Ecto neural progenitor cell (in vitro differentiated cells): ENCODE measurements at places on chromosomes 5 and 9.
A peak's percentile ranks its signal among the peaks of the same experiment; 100 is the strongest.

DNA sequence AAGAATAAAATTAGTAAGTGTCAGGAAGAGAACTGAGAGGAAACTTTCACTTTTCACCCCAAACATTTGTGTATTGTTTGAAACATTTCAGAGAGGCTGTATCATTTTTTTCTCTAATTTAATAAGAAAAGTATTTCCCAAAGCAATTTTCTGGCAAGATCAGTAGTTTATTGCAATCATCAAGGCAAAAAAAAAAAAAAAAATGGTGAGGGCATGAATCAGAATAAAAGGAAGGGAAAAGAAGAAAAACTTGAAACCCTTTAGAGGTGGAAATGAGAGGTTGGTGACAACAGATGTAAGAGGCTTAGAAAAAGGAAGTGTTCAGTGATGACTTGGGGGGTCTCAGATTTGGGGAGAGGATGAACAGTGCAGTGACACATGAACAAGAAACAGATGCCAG is 13.3 kb downstream of the SHC3 start:
- no peak for DNase-seq

DNA sequence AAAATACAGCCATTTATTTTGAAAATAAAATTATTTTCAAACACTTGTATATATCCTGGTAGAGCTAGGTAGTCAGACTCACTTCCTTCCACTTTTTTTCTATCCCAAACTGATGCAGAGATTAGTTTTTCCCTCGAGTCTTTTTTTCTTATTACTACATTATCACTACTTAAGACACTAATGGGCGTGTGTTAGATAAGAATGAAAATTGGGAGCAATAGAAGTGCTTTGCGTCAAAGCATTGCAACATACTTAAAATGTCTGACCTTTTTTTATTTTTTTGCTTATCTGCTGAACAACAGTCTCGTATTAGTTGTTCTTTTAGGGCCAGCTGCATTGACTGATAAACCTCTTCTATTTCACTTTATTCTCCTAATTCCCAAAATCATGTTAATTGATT is 1278.7 kb downstream of the CDH12 start:
- no peak for DNase-seq

GRCh38 chr5:169988206-169988605 is 7.9 kb upstream of the INSYN2B start:
- DNase-seq, result no peak

- DNase-seq, result no peak
These were observed 51.9 kb downstream of the SLC25A46 start for GRCh38 chr5:110790673-110791072.

GRCh38 chr5:161720460-161720859 is 34.9 kb downstream of the GABRA6 start:
- no peak for DNase-seq

GRCh38 chr5:75235711-75236110 is 967 bp downstream of the ANKRD31 start:
- no peak for DNase-seq

GRCh38 chr5:78399116-78399515 is 38.7 kb downstream of the SCAMP1 start:
- DNase-seq, result no peak

- DNase-seq, result no peak
These were observed 28.7 kb upstream of the ECM2 start for GRCh38 chr9:92564504-92564903.

- DNase-seq, result no peak
These were observed 29.8 kb downstream of the VAV2 start for GRCh38 chr9:133962341-133962740.

DNA sequence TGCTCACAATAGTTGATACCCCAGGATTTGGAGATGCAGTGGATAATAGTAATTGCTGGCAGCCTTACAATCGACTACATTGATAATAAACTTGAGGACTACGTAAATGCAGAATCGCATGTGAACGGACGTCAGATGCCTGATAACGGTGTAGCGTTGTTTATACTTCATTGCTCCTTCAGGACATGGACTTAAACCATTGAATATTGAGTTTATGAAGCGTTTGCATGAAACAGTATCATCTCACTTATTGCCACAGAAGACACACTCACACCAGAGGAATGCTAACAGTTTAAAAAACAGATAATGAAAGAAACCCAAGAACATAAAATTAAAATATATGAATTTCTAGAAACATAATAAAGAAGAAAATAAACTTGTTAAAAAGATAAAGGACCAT is 101.6 kb downstream of the GABBR2 start:
- no peak for DNase-seq

GRCh38 chr5:143506836-143507552 is 103.5 kb upstream of the NR3C1 start:
- no peak for DNase-seq

- DNase-seq, result no peak
These were observed 144.5 kb downstream of the GCNT1 start for GRCh38 chr9:76603448-76603895.

DNA sequence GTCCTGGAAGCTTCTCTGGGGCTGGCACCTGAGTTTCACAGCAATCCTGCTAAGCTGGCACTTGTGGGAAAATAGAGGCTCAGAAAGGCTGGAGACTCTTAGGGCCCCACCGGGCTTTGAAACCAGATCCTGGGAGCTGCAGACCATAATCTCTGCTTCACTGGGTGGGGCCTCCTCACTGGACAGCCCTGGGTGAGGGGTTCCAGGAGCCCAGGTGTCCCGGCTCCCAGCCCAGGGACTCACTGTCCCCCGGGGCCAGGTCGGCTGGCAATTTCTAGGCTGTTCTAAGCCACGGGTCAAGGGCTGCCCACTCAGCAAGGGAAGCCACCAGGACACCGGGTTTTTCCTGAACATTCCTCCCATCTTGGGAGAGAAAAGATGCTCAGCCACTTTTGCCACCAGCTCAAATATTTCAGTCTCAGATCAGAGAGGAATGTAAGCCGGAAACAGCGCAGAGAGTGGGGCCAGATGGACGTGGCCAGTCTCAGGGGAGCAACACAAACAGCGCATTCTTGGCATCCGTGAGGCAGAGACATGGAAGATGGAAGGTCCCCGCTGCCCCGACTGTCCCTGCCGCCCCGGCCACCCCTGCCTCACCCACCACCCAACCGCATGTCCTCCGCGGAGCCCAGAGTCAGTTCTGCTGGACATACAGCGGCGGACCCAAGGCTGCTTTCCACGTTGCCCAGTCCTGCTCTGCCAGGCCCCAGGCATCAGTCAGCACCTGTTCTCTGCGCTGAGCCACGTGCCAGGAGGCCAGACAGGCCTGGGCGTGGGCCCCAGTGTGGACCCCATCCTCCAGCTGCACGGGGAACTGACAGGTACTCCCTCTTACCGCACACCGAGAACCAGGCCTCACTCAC is 72.6 kb downstream of the VAV2 start:
- no peak for DNase-seq

GRCh38 chr5:173498286-173498685 is 118.2 kb downstream of the BOD1 start:
- DNase-seq, result peak; percentile 38

DNA sequence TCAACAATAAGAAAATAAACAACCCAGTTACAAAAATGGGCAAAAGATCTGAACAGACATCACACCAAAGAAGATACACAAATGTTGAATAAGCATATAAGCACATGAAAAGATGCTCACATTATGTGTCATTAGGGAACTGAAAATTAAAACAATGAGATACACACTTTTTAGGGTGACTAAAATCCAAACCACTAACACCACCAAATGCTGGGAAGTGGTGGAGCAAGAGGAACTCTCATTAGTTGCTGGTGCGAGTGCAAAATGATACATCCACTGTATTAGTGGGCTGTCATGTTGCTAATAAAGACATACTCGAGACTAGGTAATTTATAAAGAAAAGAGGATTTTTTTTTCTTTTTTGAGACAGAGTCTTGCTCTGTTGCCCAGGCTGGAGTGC is 329.1 kb downstream of the TMEM38B start:
- no peak for DNase-seq

DNA sequence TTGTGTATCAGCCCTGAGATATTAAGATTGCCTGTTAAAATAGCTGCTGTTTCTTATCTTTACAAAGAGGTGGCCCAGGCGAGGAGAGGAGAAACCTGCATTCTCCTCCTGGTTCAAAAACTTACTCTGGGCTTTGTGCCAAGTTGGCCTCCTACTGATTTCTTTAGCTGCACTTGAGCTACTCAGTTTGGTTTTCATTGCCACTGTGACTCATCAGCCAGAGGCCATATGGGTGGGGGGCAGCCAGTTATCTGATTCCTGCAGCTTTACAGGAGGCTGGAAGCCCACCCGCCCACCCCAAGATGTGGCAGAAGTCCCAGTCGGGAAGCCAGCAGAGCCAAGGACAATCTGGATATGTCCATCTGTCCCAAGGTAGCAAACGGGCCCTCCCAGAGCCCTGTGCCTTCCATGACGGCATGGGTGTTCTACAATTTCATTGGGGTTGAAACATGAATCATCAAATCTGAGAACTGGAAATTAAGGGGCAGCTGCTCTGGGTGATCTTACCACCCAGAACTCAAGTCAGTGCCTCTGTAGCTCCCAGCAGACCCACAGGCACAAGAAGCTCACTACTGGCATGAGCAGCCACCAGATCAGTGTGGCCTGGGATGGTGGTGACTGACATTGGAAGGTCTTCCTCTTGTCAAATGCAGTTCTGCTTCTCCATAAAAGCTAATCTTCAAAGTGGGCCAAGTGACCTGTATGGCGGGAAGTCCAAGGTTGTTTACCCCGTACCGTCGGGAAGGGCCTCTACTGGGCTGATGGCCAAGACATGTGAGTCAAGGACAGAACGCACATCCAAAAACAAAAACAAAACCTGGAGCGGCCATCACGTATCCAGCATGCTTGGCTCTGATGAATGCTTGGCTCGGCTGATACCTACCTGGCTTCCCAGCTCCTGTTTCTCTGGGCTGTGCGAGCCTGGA is 15.6 kb downstream of the FCN2 start:
- peak; percentile 33 for DNase-seq

DNA sequence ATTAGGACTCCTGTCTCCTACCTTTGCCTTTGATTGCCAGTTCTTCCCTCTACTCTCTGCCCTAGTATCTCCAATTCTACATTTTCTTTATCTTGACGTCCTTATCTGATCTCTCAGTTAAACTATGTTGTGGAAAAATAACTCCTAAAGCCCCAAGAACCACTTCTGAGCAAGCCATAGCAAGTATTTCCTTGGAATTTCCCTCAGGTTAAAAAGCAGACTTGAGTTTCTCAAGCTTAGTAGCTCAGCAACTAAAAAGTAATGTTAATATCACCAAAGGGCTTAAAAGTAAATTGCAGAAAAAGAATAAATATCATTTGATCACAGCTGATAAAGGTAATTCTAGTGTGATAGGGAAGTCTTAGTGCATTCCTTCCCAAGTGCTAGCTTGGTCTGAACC is 13.2 kb upstream of the HSPB3 start:
- DNase-seq, result no peak

GRCh38 chr5:157046041-157046440 is 12.9 kb downstream of the HAVCR1 start:
- no peak for DNase-seq

GRCh38 chr5:74684900-74685851 is at the start of gene HEXB:
Gene HEXB (plus strand): TSS chr5:74685233. CDS start chr5:74685261, 28 bp downstream.
- DNase-seq, result peak; percentile 88

- DNase-seq, result no peak
These were observed 27.5 kb downstream of the ADRB2 start for GRCh38 chr5:148853868-148854267.

DNA sequence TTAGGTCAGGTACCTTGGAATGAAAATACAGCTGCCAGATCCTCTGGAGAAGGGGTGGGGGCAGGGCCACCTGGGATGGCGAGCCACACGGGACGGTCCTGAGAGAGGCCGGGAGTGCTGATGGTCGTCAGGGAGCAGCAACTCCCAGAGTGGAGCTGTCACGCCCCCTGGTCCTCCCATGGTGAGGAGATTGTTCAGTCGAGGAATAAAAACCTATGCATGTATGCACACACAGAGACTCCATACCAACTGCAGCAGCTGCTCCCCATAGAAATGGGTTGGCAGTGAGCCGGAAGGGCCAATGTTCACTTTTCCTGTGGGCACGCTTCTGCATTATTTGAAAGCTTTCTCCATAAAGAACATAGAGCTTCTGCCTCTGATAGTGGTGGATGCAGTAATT is 45.2 kb upstream of the SEMA4D start:
- DNase-seq, result no peak

- no peak for DNase-seq
These were observed 38.7 kb downstream of the NEURL1B start for GRCh38 chr5:172679628-172680212.

- no peak for DNase-seq
These were observed 60.8 kb downstream of the TTLL11 start for GRCh38 chr9:122032346-122032745.

- no peak for DNase-seq
These were observed 159.7 kb upstream of the VLDLR start for GRCh38 chr9:2461892-2462291.

GRCh38 chr5:135218486-135218755 is 180.6 kb downstream of the MACROH2A1 start:
- peak; percentile 43 for DNase-seq

DNA sequence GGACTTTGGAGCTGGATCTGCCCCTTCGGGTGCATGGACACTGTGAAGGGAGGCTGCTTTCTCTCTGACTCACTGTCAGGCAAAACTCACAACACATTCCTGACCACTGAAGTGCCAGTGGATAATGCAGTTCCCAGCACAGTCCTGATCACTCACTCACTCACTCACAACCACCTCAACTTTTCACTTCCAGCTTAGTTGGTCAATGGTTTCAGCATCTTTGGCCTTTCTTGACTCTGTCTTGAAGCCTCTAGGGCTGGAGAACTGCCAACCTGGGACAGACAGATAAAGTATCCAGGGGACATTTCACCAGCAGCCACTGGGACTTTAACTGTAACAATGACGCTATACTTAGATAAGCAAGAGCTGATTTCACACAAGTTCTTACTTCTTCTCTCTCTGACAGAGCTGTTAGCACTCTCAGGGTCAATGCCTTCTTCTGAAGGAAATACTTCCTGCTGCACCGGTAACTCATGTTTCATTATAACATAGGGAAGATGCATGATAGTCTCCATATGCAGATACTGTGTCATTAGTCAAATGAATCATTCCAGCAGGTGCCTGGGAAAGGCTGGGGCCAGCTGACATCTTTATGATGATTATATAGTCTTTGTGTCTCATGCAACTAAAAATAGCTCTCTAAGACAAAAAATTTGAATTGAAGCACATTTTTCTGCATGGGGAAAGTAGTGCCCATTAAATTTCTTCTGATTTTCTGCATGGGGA is 499.0 kb downstream of the SEMA5A start:
- no peak for DNase-seq

DNA sequence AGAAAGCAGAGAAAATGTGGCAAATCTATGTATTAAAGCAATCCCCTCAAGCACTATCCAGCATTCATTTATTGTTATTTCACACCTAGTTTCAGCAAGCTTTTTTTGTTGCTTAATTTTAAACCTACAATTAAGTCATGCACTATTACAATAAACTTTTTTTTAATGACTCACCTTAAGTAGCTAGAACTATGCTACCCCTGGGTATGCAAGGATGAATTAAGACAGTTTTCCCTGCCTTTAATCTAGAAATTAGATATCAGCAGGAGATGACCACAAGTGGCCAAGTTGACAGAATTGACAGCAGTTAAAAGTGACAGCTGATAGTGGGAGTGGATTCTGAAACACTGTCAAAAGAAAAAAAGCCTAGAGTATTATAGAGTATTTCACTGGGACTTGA is 20.0 kb downstream of the ITGA1 start:
- no peak for DNase-seq

- DNase-seq, result no peak
These were observed 3.0 kb upstream of the UBE2R2 start for GRCh38 chr9:33813712-33814641.

- DNase-seq, result no peak
These were observed 55.8 kb downstream of the PHAX start for GRCh38 chr5:126656401-126657007.
